ENCODE measurements at places on chromosomes 12 and 14.

- DNase-seq, result no peak
Observed at GRCh38 chr12:132765361-132765760, 3.7 kb upstream of the ANKLE2 start.

DNA sequence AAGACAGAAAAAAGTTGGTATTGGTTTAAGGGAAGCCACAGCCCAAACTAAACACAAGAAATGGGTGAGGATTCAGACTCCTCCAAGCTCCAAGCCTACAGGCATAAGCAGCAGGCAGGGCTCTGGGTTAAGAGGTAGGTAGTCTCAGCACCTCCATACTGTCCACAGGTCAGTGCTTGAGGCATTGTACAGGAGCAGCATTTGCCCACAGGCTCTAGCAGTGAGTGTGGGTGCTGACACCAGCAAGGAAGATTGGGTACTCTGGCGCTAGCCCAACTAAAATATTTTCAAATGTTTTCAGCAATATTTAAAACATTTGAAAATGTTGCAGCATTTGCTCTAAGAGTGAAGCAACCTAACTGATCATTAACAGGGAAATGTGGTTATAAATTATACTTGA, 33.1 kb downstream of the FERMT2 start:
- no peak for DNase-seq

DNA sequence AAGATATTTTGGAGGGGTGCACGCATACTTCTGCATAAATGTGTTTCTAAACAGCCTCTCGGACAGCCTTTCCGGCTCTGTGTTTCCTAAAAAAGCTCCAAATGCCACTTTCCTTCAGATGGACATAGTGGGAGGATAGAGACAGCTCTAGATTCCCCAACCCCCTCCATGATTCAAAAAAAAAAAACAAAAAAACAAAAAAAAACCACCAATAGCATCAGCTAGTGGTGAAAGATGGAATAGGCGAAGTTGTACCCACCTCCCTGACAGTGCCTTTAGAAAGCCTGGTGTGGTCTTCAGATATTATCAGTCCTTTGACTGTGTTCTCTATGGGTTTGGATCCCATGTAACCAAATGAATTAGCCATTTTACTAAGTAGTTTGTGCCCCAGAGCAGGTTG, 94.1 kb downstream of the PHETA1 start:
- no peak for DNase-seq

DNA sequence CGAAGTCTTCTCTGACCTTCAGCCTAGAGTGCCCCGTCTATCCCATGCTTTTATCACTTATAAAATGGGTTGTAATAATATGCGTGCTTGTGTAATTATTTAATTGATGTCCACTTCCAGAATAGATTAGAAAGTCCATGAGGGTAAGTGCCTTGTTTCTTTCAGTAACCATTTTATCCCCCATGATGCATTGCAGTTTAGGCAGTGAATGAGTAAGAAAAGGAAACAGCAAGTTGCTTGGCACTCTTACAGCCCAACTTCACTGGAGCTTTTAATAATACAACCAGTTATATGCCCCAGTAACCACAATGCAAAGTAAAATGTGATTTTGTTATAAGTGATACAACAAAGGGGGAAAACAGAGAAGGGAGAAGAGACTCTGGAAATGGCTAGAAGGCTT, 287.3 kb downstream of the MED13L start:
- DNase-seq, result no peak

DNA sequence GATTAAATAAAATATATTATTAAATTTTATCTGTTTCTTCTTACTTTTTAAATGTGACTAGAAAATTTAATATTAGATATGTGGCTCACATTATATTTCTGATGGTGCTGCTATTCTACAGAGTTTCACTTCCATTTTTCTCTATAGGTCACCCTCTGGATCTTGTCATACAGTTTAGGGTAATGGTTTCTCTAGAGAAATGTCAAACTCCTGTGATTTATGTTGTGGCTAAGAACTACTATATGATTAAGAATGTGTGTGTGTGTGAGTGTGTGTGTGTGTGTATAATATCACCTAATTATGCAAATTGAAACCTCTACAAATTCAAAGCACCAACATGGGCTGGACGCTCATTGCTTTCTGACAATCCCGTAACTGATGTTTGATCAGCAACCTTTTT, 325.9 kb downstream of the ADAMTS20 start:
- no peak for DNase-seq

- no peak for DNase-seq
Observed at GRCh38 chr14:56334458-56334857, 216.2 kb downstream of the PELI2 start.

GRCh38 chr12:51527966-51528365, 63.1 kb upstream of the SCN8A start:
- DNase-seq, result no peak

DNA sequence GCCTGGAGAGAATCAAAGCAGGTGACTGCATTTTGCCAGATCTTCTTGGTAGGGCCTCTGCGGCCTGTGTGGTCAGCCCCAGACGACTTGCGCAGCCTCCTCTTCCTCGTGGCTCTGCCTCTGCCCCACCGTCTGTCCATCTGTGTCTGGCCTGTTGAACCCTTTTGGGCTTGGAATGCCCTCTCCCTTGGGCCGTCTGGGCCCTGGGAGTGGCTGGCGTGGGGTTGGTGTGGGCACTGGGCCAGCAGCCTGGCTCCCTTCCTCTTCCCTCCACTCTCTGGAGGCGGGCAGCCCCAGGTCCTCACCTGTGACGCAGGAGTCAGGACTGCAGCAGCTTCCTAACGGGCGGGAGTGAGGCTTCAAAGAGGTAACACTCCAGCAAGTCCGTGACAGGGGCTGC, 9.7 kb upstream of the CCDC197 start:
- DNase-seq, result no peak

DNA sequence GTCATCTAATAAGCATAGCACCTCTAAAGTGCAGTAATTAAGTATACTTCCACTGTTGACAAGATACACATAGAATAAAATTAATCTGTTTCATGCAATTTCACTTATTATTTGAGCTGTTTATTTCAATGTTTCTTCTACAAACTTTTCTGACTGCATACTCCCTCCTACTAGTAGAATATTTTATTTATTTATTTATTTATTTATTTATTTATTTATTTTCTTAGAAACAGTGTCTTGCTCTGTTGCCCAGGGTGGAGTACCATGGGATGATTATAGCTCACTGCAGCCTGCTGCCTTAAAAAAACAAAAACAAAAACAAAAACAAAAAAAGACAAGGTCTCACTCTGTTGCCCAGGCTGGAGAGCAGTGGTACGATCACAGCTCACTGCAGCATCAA, 68.4 kb upstream of the KITLG start:
- DNase-seq, result no peak

GRCh38 chr12:68479896-68480291, 130.8 kb upstream of the RAP1B start:
- DNase-seq, result no peak

DNA sequence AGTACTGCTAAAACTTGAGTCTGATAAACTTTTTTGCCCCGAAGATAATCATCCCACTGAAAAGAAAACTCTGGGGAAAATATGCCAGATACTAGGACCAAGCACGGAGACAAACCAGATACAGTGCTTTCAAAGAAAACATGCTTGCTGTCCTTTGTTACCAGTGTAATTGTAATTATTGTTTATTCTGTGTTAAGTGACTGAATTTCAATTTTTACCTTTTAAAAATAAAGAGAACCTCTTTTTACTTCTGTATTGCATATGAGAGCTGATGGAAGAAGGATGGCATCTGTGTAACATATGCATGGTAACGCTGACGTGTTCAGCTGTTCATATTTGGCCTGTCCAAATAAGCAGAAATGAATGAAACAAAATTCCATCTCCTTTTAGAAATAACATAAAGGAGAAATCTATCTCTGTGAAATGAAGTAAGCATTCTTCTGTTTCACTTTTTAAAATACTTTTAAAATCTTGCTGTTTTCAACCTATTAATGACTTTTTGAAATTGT, 22.5 kb downstream of the SLC35E3 start:
- no peak for DNase-seq

- no peak for DNase-seq
Observed at GRCh38 chr14:29637411-29637810, 290.2 kb downstream of the PRKD1 start.

DNA sequence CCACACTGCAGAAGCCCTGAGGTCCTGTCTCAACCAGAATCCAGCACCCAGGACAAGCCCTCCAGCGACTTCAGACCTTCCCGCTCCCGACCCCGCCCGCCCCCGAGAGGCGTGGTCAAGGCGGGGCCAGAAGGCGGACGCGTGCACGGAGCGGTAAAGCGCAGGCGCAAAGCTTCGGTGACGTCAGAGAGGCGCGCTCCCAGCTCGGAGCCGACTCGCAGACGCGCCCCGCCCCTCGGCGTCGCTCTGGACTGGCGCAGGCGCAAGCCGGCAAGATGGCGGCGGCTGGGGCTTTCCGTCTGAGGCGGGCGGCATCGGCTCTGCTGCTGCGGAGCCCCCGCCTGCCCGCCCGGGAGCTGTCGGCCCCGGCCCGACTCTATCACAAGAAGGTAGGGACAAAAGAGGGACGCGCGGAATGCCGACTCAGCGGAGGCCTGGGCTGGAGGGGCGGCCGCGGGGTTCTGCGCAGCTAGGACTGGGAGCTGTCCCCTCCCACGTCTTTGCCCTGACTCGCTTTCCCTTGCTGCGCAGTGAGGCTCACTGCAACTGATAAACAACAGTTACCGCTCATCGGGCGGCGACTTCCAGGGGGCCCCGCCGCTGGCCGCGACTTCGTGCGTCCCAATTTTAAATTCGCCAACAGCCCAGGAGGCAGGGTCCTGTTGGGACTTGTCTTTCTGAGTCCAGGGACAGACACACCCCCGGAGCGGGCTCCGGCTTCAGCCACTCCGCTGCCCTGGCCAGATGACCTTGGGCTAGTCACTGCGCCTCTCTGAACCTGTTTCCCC, at the start of gene ISCU:
ISCU (plus strand) TSS at position 249 of the 788 bp plus-strand sequence; CDS start at position 276, 27 bp downstream.
- DNase-seq, result peak; percentile 97

- no peak for DNase-seq
Observed at GRCh38 chr14:34713681-34714319, 593 bp downstream of the CFL2 start.

GRCh38 chr12:50052964-50053363, 4.4 kb upstream of the ASIC1 start:
- DNase-seq, result no peak

GRCh38 chr14:62462988-62463387, 582.3 kb downstream of the KCNH5 start:
- DNase-seq, result no peak

Measured in activated CD4-positive, CD25-positive, alpha-beta regulatory T cell (primary cell).